ENCODE measurements at places on chromosomes 2 and 18.

GRCh38 chr18:1539276-1539675 lies 634.6 kb downstream of the ADCYAP1 start:
- no peak for DNase-seq

GRCh38 chr2:189129971-189130370 lies 49.6 kb downstream of the COL5A2 start:
- no peak for DNase-seq

DNA sequence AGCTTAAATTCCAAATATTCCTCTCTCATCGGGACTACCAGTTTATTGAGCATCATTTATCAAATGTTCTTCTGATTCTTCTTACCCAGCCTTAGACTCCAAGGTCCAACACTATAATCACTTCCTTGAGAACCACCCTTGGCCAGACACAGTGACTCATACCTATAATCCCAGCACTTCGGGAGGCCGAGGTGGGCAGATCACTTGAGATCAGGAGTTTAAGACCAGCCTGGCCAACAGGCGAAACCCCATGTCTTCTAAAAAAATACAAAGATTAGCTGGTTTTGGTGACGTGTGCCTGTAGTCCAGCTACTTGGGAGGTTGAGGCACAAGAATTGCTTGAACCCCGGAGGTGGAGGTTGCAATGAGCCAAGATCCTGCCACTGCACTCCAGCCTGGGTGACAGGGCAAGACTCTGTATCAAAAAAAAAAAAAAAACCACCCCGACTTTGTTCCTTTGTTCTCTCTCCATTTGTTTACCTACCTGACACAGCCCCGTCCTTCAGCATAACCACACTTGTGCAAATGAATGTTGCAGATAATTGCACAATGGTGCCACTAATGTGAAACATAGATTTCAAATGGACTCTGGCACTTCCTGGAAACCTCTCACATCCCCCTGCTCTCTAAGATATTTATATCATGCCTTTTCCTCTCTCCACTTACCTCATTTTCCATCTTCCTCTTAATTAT lies 38.9 kb upstream of the LPIN2 start:
- no peak for DNase-seq

DNA sequence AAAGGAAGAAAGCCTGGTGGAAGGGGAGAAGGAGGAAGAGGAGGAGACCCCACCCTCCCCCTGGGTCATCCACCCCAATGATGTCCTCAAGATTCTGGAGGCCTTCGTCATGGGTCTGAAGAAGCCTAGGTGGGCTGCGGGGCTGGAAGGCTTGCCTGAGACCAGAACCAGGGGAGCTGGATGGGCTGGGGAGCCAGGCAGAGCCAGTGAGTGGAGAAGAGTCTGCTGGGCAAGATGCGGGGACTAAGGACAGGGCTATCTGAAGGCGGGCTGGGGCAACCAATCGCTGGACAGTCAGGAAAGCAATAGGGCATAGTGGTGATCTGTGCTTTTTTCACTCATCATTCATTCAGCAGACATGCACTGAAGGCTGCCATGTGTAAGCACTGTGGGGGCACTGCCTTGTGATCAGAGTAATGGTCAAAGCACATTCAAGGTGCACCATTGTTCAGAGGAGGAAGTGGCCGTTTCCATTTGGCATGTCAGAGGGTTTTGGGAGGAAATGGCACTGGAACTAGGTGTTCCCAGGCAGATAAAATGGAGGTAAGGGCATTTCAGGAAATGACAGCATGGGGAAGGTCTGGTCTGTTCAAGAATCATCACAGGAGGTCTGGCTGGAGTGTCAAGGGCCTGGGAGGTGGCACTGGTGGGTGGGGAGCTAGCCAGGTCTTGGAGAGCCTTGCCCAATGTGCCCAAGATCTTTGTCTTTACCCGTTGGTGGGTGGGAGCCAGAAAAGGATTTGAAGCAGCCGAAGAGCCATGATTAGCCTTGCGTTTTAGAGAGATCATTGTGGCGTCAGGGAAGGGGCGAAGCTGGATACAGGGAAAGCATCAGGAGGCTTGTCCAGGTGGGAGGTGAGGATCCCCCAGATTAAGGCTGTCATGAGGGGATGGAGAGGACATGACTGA lies 24.2 kb downstream of the OTOF start:
- DNase-seq: no peak

DNA sequence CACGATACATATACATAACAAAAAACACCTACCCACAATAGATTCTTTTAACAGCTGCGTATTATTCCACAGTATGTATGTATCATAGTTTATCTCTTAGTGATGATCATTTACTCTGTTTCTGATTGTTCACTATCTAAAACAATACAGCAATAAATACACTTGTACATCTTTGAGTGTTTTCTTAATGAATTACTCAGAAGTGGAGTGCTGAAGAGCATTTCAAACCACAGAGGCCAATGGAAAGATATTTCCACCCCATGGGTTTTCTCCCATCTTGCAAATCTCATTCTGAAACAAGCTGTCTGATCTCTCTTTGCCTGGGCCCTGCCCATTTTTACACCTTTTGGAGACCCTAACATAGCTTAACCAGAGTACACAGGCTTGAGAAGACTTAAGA lies 113.8 kb upstream of the KLF7 start:
- no peak for DNase-seq

DNA sequence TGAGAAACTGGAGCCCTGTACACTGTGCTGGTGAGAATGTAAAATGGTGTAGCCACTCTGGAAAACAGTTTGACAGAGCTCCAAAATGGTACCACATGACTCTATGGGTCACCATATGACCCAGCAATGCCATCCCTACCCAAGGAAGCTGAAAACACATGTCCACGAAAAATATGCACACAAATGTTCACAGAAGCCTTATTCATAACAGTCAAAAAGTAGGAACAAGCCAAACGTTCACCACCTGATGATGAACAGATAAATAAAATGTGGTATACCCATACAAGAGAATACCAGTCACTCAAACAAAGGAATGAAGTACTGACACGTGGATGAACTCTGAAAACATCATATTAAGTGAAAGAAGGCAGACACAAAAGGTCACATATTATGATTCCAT lies 4.6 kb downstream of the AFG3L2 start:
- DNase-seq: no peak

- no peak for DNase-seq
Observed at GRCh38 chr18:47987388-47987699, 56.9 kb upstream of the SMAD2 start.
